ENCODE measurements at places on chromosomes 3 and 15. TPM values are rescaled to one million over a fixed set of nuclear protein-coding genes. Genes with fewer than 3 reads are reported as not detected.

DNA sequence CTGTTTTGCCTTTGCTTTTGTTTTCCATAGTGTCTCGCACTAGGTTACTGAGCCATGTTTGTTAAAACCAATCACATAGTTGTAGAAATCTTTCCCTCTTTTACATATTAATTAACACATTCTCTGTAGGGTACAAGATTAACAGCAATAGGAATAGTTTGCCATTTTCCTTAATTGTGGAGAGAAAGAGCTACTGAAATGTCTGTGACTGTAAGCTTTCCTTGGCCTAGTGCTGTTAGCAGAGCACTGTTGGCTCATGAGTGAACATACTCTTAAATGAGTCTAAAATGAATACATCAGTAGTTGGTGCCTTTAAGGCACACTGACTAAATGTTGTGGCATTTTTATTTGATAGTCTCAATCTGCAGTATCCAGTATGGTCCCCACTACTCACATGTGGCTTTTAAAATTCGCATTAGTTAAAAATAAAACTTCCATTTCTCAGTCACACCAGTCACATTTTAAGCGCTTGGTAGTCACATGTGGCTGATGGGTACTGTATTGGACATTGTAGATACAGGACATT, 28.2 kb downstream of the CHD2 start:
- no peak for DNase-seq

- DNase-seq = no peak
Observed at GRCh38 chr3:20462226-20462625, 276.2 kb upstream of the SGO1 start.

DNA sequence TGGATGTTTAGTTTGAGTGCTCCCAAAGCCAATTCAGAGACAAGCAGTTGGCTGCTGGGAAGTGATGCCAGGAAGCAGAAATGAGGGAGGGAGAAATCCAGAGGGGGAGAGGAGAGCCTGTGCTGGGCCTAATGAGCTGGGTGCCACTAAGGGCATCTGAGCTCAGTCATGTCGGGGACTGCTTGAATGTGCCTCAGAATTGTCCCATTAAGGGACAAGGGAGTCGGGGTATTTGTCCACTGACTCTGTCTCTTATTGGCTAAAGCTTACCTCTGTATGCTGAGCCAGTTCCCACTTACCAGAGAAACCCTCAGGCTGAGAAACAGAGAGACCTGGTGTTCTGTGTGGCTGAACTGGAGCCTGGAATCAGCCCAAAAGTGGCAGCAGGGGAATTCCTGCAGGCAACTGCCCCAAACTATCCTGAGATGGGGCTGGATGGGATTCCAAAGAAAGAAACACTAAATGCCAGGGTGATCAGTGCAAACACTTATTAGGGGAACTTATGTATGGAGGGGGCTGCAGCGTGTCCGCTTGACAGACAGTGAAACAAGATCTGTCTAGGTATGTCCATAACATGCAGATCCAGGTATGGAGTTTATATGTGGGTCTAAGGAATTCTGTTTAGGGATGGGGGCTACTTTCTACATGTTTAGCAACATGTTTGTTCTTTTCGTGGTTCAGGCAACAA, 48.6 kb downstream of the NR1D2 start:
- no peak for DNase-seq

- DNase-seq = no peak
Observed at GRCh38 chr3:29585368-29585767, 304.5 kb downstream of the RBMS3 start.

TMC3 gene
- total RNA-seq = not detected

GRCh38 chr15:55240125-55240760, 43.5 kb upstream of the RSL24D1 start:
- DNase-seq = no peak

- no peak for DNase-seq
Observed at GRCh38 chr3:86743233-86743632, 247.7 kb downstream of the VGLL3 start.

GABRG3 gene
- not detected for total RNA-seq

GRCh38 chr15:44811337-44811736, 75.0 kb downstream of the TRIM69 start:
- no peak for DNase-seq

- DNase-seq = no peak
Observed at GRCh38 chr3:157589211-157589610, 86.0 kb upstream of the VEPH1 start.

NEK10 gene
- total RNA-seq = 0.29 TPM

DNA sequence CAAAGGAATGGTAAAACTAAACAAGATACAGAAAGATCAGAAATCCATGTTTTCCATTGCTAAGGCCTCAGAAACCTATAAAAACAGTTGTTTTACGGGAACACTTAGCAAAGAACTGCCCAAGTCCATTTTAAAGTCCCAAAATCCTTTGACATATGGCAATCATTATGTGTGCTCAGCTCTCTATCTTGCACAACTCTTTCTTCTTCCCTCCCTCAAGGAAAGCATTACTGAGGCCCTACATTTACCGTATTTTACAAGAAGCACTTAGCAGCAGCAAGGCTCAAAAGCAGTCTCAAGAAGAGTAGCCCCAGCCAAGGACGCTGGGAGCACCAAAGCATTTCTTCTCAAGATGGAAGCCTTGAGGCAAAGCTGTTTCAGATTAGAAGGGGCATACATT, 169.6 kb upstream of the LRTM1 start:
- DNase-seq = no peak

- no peak for DNase-seq
Observed at GRCh38 chr3:77464111-77464688, 424.3 kb downstream of the ROBO2 start.

STAC gene
- total RNA-seq = not detected

DNA sequence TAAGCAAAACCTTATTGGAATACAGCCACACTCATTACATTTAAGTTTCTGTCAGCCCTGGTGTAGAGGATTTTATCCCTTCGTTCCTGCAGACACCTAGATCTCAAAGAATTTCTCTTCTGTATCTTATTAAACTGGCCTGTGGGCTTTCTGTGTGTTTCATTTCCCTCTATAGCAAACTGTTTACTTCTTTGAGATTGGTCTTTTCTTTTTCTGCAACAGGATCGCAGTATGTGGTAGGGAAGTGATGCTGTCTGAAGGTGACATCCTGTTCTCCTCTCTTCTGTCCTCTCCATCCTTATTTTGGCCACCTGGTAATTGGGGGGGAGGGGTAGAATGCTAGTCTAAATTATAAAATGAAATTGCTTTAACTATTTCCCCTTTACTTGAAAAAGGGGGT, 25.5 kb downstream of the ATP1B3 start:
- no peak for DNase-seq

GRCh38 chr15:27903405-27903804, 195.7 kb downstream of the OCA2 start:
- no peak for DNase-seq

DNA sequence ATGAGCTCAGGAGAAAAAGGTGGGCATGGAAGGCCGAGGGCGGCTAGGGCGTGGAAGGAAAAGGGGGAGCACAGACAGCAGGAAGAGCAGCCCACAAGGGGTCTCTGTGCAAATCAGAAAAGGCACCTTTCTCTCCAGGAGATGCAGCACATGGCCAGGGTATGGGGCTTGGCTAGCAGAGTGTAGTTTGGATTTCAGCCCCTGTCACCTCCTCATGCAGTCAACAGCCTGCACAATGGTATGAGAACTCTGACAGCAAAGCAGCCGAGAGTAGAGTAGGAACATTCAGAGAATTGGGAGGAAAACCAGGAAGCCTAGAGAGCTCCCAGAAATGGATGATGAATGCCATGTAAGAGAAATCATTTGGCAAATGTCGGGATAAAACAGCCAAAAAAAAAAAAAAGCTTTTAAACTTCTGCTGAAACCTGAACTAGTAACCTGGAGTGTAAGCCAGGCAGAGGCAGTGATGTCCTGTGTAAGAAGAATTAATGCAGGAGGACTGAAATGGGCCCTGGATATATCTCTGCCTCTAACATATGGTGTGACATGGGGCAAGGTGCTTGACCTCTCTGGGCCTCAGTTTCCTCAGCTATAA, 25.7 kb downstream of the FSTL1 start:
- DNase-seq = no peak

DNA sequence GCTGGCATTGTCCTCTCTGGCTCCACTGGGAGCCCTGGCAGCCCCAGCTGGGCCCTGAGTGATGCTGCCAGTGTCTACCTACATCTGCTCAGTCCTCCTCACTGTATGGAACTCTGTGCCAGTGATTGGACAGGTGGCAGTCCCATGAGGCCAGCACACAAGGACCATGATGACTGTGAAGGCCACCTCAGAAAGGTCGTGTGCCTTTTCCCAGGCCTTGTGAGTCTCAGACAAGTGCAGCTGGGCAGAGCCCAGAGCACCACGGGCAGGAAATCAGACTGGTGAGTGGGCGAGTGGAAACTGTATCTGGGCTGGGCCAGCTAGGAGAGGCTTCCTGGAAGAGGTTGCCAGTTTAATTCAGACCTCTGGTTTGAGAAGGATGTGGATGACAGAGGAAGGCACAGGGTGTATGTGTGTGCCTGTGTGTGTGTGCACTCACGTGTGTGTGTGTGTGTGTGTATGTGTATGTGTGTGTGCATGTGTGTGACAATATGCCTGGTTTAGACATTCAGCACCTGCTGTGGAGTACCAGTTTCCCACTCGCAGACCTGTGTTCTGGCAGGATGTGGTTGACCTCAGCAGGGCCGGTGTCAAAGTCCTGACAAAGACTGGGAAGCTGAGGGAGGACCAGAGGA, 7.0 kb downstream of the MAPKAPK3 start:
- DNase-seq = peak; percentile 88

- DNase-seq = no peak
Observed at GRCh38 chr3:138356730-138357405, 8.5 kb downstream of the MRAS start.

DNA sequence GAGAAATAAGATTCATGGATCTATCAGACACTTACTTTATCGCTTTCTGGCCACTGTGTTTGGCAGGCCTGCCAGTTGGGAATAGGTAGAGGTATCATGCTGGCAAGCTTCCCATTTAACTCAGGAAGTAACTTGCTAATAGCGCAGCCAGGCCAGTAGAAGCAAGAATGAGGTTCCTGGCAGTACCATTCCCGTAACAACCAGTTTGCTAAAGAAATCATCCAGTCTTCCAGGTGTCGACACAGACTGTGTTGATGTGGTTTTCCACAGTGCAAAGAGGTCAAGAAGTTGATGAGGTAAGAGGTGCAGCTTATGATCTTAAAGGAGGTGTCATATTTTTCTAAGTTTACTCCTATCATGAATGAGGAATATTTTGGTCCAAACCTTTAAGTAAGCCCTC, 46.2 kb downstream of the DPH6 start:
- no peak for DNase-seq

DNA sequence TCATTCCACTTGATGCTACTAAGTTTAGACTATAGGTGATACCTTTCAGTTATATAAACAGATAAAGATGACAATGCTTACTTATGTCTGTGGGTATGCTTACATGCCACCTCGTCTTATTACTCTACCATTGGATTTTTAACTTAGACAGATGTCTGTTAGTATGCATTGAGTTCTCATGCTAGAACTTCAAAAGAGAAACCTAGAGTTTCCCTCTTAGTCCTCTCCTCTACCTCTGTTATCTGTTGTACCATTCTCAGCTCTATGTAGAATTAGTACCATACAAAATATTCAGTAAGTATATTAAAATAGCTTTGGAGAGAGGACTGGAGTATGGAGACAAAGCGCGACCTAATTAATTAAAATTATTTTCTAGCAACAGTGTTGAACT, 111.3 kb downstream of the BBX start:
- no peak for DNase-seq

- no peak for DNase-seq
Observed at GRCh38 chr3:89395456-89395855, 288.0 kb downstream of the EPHA3 start.

DNA sequence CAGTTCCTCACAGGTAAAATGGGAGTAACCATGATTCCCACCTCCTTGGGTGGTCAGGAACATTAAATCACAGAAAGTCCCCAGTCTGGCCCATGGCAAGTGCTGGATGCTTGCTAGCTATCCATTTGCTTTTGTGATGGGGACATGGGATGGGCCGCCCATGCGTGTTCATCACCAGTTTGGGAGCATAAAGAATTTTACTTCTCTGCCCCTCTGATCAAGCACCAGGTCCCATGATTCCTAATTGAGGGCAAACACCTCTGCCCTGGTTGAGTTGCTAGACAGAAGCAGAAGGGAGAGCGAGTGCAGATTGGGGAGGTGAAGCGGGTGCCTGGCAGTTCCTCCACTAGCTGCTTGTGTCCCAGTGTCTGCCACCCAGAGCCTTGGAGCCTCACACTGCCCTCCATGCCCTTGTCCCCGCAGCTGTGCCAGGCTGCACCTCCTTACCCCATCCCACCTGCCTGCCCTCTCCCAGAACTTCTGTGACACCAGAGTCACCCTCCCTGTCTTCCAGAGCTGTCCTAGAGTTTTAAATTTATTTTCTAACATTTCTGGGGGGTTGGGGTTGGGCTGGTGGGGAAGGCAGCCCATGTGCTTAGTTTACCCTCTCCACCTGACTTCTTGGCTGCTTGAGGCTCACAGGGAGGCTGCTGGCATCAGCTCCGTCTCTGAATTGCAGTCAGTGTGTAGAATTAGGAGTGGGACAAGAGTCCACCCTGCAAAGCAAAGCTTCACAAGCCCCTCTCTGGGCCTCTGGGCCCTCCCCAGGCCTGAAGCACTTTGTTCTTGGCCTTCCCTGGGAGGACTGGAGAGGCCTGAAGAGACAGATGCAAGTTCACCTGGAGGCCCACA, 18.4 kb downstream of the CFAP100 start:
- no peak for DNase-seq

ERC2 gene
- 0.18 TPM for total RNA-seq

SAMMSON gene
- total RNA-seq = not detected

GRCh38 chr15:88161636-88162035, 94.9 kb downstream of the NTRK3 start:
- no peak for DNase-seq

DNA sequence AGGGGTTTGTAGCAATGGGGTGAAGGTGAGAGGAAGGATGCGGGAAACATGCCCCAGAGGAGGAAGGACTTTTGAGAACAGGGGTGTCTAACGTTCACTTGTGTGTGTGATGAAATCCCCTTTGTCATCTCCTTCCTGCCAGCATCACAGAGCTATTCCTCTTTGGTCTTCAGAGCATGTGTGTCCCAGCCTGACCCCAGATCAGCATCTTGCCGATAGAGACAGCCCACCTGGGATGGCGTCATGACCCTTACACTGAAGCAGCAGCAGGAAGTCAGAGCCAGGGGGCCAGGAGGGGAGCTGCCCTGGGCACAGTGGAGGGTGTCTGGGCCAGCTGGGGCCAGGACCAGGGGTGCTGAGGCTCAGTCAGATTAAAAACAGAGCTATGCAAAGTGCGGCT, 29.9 kb upstream of the GRIP2 start:
- peak; percentile 63 for DNase-seq

GRCh38 chr15:50107591-50108408, 11.2 kb downstream of the ATP8B4 start:
- peak; percentile 61 for DNase-seq
